ENCODE measurements at places on chromosomes 4 and X.
A peak's percentile ranks its signal among the peaks of the same experiment; 100 is the strongest.

DNA sequence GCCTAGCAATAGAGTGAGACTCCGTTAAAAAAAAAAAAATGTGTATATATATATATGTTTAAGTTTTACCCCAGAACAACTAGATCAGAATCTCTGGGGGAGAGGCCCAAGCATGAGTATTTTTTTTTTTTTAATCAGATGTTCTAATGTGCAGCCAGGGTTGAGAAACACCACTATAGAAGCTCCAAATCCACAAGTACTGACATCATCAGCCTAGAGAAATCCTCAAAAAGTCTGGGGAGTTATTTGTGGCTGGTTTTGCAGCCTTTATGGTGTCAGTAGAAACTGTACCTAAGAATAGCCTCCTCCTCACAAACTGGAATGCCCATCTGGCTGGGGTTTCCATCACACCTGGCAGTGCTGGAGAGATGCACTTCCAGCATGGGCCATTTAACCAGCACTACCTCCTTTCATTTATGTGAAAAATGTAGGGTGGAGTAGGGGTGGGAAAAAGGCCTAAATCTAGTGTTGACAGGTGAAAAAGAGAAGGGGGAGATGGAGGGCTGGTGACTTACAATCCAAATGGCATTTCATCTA lies 93.5 kb downstream of the CBLL2 start:
- no peak overlapping the region for H3K27ac ChIP-seq
- DNase-seq: no peak
- H3K4me1 ChIP-seq: no peaks in the 10 kb centered on the region
- no peaks in the 10 kb centered on the region for H3K27me3 ChIP-seq
- H3K4me3 ChIP-seq: no peak overlapping the region

GRCh38 chr4:98656443-98656842 lies 2.0 kb downstream of the TSPAN5 start:
- peaks cover 13% of the 10 kb centered on the region for H3K4me1 ChIP-seq
- H3K27ac ChIP-seq: peak overlapping the region; percentile 33
- no peaks in the 10 kb centered on the region for H3K36me3 ChIP-seq
- H3K4me3 ChIP-seq: peak overlapping the region; percentile 84
- H3K27me3 ChIP-seq: no peaks in the 10 kb centered on the region

DNA sequence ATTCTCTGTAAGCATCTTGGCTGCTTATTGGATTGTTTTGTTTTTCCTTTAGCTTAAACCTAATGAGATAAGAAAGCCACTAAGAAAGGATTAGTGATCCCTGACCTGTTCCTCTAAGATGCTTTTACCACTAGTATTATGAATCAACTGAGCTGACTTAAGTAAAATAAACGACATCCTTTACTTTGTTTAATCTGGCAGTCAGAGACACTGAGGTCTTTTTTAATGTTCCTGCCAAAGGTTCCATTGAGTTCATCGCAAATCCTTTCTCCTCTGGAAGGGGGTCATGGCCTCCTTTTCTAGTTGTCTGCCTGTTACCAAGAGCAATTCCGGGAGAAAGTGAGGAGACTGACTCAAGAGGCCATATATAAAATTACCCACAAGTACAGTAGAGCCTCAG lies 1038.3 kb upstream of the SLIT2 start:
- no peaks in the 10 kb centered on the region for H3K27me3 ChIP-seq
- H3K36me3 ChIP-seq: no peaks in the 10 kb centered on the region
- DNase-seq: no peak
- H3K4me3 ChIP-seq: no peak overlapping the region

DNA sequence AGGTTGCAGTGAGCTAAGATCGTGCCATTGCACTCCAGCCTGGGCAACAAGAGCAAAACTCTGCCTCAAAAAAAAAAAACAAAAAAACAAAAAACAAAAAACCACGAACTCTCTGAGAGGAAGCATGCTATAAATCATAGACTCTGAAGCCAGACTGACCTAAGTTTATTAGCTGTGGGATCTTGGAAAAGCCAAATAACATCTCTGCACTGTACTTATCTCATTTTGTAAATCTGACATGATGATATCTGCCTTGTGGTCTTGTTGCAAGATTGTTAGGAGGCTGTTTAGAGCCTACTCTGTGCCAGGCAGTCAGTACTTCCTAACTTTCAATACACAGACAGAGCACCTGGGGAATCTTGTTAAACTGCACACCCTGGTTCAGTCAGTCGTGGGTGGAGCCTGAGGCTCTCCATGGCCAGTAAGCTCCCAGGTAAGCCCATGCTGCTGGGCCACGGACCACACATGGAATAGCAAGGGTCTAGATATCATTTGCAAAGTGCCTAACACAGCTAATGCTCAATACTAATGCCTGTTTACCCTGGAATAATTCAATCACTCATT lies 107.6 kb upstream of the SMIM10 start:
- H3K27me3 ChIP-seq: no peaks in the 10 kb centered on the region
- no peaks in the 10 kb centered on the region for H3K36me3 ChIP-seq
- no peaks in the 10 kb centered on the region for H3K4me1 ChIP-seq
- no peak overlapping the region for H3K27ac ChIP-seq
- DNase-seq: no peak

GRCh38 chrX:140799216-140799615 lies 89.7 kb downstream of the LINC00632 start:
- no peaks in the 10 kb centered on the region for H3K27me3 ChIP-seq
- H3K27ac ChIP-seq: no peak overlapping the region
- no peaks in the 10 kb centered on the region for H3K36me3 ChIP-seq
- no peaks in the 10 kb centered on the region for H3K4me1 ChIP-seq
- H3K4me3 ChIP-seq: no peak overlapping the region

- no peak overlapping the region for H3K4me3 ChIP-seq
- no peaks in the 10 kb centered on the region for H3K4me1 ChIP-seq
- no peak overlapping the region for H3K27ac ChIP-seq
- no peaks in the 10 kb centered on the region for H3K36me3 ChIP-seq
These were observed 84.6 kb downstream of the PDS5A start for GRCh38 chr4:39892988-39893692.

GRCh38 chr4:17310269-17310652 lies 201.6 kb downstream of the QDPR start:
- H3K36me3 ChIP-seq: no peaks in the 10 kb centered on the region
- no peaks in the 10 kb centered on the region for H3K27me3 ChIP-seq
- no peak overlapping the region for H3K4me3 ChIP-seq
- no peaks in the 10 kb centered on the region for H3K4me1 ChIP-seq
